ENCODE measurements at places on chromosomes 1 and 21. TPM values are rescaled to one million over a fixed set of nuclear protein-coding genes. Genes with fewer than 3 reads are reported as not detected.

DNA sequence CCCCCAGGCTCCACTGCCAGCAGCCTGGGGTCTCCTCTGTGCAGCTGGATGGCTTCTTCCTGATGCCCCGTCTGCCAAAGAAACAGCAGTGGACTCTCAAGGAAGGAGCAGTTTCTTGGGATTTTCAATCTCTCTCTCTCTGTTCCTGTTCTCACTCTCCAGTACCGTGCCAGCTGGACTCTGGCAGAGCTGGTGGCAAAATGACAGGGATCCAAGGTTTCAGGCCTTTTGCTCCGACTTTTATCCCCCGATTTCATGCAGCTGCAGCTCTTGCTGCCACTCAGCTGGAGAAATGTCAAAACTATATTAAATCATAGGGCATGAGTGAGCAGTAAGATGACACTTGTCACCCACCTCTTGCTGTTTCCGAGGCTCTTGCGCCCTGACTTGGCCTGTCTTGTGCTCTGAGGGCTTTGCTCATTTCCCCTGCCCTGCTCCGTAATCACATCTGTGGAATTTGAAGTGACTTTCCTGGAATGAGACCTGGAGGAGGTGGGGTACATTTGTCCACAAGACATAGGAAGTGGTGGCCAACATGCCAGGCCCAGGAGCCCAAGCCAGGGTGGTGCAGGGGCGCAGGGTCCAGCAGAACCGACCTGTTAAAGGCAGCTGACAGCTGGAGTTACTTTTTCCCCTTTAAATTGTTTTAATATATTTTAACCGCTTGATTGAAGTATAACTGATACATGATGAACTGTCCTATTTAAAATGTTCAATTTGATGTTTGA, 576.2 kb downstream of the PTPRU start:
- H3K27ac ChIP-seq = no peak overlapping the region
- H3K36me3 ChIP-seq = no peaks in the 10 kb centered on the region
- no peaks in the 10 kb centered on the region for H3K4me1 ChIP-seq
- no peak overlapping the region for H3K4me3 ChIP-seq
- peak; percentile 8 for DNase-seq
- H3K27me3 ChIP-seq = no peaks in the 10 kb centered on the region

DNA sequence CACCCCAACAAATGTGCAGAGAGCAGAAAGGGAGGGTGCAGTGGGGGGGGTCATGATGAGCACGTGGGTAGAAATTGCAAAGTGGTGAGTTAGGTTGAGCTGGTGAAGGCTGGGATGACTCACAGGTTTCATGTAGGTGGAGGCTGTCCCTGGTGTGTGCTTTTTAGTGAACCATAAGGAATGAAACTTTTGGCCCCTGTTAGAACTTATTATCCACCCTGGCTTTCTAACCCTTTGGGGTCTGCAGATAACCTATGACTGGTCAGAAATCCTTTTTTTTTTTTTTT, 46.9 kb downstream of the DOP1B start:
- no peak for DNase-seq
- no peaks in the 10 kb centered on the region for H3K36me3 ChIP-seq
- H3K27ac ChIP-seq = no peak overlapping the region
- no peaks in the 10 kb centered on the region for H3K27me3 ChIP-seq

GRCh38 chr1:156747742-156748669, 3.5 kb downstream of the HDGF start:
- H3K4me3 ChIP-seq = peak overlapping the region; percentile 84
- no peak for DNase-seq
- H3K27ac ChIP-seq = peak overlapping the region; percentile 96
- peaks cover 70% of the 10 kb centered on the region for H3K4me1 ChIP-seq

- H3K36me3 ChIP-seq = no peaks in the 10 kb centered on the region
- no peaks in the 10 kb centered on the region for H3K4me1 ChIP-seq
- DNase-seq = no peak
- no peak overlapping the region for H3K4me3 ChIP-seq
Measured at GRCh38 chr1:194103101-194103500, 916.7 kb upstream of the B3GALT2 start.

DNA sequence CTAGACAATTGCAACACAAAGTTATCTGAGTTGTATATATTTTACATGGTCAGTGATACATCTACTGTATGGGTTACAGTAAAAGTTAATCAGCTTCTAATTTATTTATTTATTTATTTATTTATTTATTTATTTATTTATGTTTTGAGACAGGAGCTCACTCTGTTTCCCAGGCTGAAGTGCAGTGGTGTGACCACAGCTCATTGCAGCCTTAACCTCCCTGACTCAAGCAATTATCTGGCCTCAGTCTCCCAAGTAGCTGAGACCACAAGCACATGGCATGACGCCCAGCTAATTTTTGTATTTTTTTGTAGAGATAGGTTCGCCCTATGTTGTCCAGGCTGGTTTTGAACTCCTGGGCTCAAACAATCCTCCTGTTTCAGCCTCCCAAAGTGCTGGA, 241.6 kb downstream of the PTPRC start:
- H3K4me3 ChIP-seq = no peak overlapping the region
- no peak overlapping the region for H3K27ac ChIP-seq
- peaks cover 5% of the 10 kb centered on the region for H3K4me1 ChIP-seq
- no peaks in the 10 kb centered on the region for H3K27me3 ChIP-seq
- DNase-seq = no peak

DNA sequence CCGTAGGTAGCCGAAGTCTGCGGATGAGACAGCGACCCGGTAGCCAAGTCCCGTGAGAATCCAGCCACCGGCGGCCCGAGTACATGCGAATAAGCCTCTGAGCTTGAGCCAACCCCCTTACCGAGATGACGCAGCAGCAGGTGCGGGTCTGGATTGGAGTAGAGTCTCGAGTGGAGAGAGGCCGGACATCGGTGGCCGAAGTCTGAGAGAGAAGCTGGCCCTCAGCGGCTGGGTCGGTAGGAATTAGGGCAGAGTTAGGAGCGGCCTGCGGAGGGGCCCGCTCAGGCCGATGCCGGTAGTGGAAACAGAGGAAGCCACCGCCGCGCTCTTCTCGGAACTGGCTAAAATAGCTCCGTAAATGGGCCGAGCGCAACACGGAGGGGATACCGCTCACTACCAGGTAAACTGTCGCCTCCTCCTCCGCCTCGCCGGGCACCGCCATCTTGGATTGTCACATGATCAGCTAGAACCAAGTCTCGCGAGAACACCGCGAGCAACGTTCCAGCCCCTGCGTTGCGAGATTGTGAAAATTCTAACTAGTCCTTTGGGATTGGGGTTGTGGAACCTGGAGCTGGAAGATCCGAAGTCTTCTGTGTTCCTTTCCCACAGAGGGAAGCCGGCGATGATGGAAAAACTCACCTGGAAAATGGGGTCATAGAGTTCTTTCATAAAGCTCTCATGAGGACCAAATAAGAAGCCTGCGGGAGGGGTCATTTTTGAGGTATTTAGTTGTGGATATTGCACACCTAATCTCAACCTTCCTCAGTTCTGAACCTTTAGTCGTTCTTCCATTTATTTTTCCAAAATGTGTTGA, at the start of gene GPATCH3:
Gene GPATCH3, minus strand, starts transcription at position 467 of the 814 bp plus-strand sequence. Its CDS starts 25 bp downstream, at position 442.
- H3K36me3 ChIP-seq = peaks cover 7% of the 10 kb centered on the region
- peaks cover 15% of the 10 kb centered on the region for H3K4me1 ChIP-seq
- peak within 1 kb of the TSS; percentile 85 for H3K27ac ChIP-seq
- peak within 1 kb of the TSS; percentile 89 for H3K4me3 ChIP-seq

DNA sequence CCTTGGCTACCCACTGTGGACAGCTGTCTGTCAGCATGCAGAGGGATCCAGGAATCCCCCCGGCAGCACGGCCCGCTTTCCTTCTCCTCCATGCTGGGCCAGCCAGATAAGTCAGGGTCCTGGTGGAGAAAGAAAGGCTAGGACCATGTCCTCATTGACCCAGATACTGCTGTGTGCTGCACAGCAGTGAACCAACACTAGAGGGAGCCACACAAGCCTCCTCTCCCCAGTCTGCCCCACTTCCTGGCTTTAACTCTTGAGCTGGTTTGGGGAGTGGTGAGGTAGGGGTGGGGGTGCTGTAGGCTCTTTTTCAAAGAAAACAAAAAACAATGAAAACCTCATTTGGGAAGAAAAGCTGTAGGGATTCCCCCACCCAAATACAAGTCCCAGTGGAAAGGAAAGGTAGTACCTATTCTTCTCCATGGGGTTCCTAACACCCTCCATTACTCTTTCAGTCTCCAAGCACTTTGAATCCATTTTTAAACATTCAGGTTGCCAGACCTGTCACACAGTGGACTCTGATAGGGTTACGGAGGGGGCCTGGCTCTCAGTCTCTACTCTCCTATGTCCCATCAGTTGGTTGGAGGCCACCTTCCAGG, 84.9 kb upstream of the CD1D start:
- no peaks in the 10 kb centered on the region for H3K27me3 ChIP-seq
- no peaks in the 10 kb centered on the region for H3K4me1 ChIP-seq
- H3K4me3 ChIP-seq = no peak overlapping the region
- no peak for DNase-seq
- H3K36me3 ChIP-seq = peaks cover 34% of the 10 kb centered on the region

RGS13 gene
- not detected for total RNA-seq

GRCh38 chr1:18015719-18016118, 91.9 kb upstream of the IGSF21 start:
- H3K36me3 ChIP-seq = no peaks in the 10 kb centered on the region
- DNase-seq = no peak
- no peak overlapping the region for H3K4me3 ChIP-seq

DNA sequence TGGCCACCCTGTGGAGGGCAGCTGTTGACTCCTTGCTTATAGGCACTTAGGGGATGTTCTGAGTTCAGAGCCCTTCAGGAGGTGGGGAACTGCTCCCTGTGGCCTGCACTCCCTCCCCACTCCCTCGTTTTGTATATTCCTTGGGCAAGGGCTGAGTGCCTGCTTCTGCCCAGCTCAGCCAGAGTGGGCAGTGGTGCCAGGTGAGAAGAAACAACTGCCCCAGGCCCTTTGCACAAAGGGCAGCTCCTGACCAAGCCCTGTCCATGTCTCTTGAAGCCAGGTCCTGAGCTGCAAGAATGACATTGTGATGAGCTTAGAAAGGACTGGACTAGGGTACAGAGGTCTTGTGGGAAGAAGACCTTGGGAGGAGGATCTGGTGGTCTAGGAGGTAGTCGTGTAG, 2.2 kb downstream of the AGTRAP start:
- no peak overlapping the region for H3K4me3 ChIP-seq
- H3K4me1 ChIP-seq = peaks cover 78% of the 10 kb centered on the region
- no peaks in the 10 kb centered on the region for H3K27me3 ChIP-seq
- no peaks in the 10 kb centered on the region for H3K36me3 ChIP-seq
- H3K27ac ChIP-seq = peak overlapping the region; percentile 98

PRAMEF14 gene
- not detected for total RNA-seq

DNA sequence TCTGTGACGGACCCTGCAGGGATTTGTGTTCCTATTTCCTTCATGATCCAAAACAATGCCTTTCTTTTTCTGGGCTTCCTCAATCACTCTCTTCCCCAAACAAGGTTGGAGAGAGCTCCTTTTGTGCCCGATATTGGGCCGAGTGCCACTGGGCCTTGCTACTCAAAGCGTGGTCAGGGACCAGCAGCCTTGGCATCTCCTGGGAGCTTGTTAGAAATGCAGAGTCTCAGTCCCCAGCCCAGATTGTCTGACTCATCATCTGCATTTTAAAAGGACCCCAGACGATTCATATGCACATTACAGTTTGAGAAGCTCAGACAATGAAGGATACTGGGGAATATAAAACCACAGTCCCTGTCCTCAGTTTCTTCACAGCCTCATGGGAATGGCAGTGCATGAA, 19.9 kb downstream of the ADORA1 start:
- no peaks in the 10 kb centered on the region for H3K4me1 ChIP-seq
- no peak for DNase-seq
- no peak overlapping the region for H3K4me3 ChIP-seq
- H3K27me3 ChIP-seq = no peaks in the 10 kb centered on the region
- no peak overlapping the region for H3K27ac ChIP-seq

DNA sequence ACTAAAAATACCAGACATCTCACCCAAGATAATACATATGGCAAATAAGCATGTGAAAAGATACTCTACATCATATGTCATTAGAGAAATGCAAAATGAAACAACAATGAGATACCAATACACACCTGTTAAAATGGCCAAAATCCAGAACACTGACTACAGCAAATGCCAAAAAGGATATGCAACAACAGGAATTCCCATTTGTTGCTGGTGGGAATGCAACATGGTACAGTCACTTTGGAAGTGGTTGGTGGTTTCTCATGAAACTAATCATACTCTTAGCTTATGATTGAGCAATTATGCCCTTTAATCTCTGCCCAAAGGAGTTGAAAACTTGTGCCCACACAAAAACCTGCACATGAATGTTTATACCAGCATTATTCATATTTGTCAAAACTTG, 6.4 kb upstream of the RGS2 start:
- no peak for DNase-seq
- no peak overlapping the region for H3K4me3 ChIP-seq
- no peaks in the 10 kb centered on the region for H3K4me1 ChIP-seq
- H3K27me3 ChIP-seq = no peaks in the 10 kb centered on the region
- H3K27ac ChIP-seq = no peak overlapping the region

DNA sequence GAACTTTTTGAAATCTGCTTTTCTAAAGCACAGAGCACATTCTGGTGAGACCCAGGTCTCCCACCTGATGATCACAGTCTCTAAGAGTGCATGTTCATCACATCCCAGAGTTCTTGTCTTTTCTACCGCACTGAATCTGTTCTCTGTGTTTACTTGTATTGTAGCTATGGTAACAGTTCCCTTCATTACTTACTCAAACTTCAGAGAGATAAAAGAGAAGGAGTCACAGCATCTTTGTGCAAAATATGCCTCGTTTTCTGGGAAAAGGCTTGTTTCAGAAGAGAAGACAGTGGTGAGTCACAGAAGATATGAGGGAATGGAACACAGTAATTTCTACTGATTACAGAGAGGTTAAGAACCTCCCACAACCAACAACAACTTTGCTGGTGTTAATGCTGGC, 580.6 kb downstream of the PLA2G4A start:
- H3K27me3 ChIP-seq = no peaks in the 10 kb centered on the region

- H3K4me1 ChIP-seq = no peaks in the 10 kb centered on the region
- DNase-seq = no peak
- H3K36me3 ChIP-seq = no peaks in the 10 kb centered on the region
- no peak overlapping the region for H3K4me3 ChIP-seq
- H3K27me3 ChIP-seq = no peaks in the 10 kb centered on the region
Measured at GRCh38 chr1:156874572-156875340, 14.1 kb downstream of the NTRK1 start.

DNA sequence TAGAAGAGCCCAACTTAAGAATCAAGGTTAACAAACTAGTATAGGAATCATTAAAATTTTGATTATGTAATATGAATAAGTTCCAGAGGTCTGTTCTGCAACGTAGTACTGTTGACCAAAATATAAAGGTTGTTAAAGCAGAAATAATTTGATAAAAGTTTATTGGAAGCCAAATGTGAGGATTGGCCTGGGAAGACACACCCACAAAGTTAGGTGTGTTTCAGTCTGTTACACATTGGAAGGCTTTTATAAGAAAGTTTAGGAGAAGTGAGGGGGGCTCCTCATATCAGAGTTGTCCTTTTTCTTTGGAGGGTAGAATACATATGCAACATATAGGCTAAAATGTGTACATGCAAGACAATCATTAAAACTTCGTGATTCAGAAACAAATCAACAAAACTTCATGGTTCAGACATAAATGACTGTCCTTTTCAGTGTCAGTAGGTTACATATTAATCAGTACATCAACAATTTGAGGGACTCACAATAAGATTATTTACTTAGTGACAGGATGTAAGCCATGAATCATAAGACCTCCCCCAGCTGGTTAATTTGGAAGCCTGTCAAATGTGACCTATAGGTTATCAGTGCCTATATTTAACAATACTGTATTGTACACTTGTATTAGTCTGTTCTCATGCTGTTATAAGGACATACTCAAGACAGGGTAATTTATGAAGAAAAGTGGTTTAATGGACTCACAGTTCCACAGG, 245.0 kb upstream of the B3GALT2 start:
- no peaks in the 10 kb centered on the region for H3K27me3 ChIP-seq
- H3K4me1 ChIP-seq = no peaks in the 10 kb centered on the region
- H3K27ac ChIP-seq = no peak overlapping the region
- no peaks in the 10 kb centered on the region for H3K36me3 ChIP-seq
- no peak overlapping the region for H3K4me3 ChIP-seq
